Fibroblast of skin of left quadriceps (primary cell): ENCODE measurements at places on chromosomes 2 and 18.

DNA sequence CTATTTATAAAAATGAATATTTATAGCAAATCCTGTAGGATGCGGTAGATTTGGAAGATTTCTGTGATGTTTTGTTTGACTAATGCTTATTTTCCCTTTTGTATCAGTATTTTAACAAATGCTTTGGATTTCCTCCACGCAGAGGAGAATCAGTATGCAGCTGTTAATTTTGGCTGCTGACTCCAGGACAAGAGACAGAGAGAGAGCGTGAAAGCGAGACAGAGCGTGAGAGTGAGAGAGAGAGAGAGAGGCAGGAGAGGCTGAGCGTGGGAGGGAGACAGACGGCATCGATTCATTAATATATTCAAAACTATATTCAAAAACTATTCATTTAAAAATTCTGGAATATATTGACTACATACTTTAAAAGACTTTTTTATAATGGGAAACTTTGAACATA is 62.5 kb downstream of the RRM2 start:
- DNase-seq = no peak

GRCh38 chr18:75131381-75132000 is 77.4 kb downstream of the PTGR3 start:
- no peak for DNase-seq

DNA sequence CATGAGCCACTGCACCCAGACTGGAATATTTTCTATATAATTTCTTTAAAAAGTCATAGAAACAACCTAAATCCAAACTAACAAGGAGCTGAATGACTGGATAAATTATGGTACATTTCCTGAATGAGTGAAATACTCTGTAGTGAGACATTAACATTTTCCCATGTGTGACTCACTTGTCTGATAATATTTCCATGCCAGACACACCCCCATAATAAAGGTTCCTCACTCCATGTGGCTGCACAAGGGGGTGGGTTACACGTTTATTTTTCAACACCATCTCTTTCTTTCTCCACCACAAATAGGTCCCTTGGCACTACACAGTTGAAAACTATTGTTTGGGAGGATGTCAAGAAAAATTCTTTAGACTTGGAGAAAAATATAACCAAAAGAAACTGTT is 266.3 kb upstream of the LYPD1 start:
- peak; percentile 63 for DNase-seq

DNA sequence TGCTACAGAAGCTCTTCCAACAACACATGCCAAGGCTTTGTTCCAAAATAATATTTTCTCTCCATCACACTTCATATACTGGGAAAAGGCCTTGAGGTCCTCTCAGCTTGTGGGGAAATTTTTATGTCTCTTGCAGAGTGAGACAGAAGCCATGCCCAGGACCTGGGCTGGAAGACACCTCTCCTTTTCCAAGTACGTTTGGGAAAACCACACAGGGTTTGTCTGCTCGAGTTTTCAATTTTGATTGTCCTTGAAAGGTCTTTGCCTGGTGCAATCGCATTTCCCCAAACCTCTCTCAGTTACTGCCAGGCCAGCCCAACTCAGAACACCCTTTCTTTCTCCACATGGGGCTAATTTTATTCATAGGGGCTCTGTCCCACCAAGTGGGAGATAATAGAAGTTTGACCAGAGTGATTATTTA is 272.2 kb downstream of the OSR1 start:
- DNase-seq = no peak

DNA sequence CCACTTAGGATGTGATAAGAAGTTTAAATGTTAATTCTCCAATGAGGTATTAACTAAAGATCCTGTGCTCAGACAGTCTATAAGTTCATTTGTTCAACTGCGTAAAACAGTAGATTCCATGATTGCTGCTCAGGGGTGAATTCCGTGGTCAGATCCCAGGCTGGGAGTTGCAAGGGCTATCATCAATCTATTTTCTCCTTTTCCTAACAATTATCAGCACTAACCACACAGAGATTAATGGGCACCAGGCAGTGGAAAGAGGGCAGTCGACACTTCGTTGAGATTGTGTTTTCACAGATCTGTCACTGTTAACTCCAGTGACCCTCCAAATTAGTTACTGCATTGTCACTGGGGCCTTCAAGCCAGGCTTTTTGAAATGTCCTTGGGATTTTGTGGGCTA is 154.1 kb upstream of the SPRED2 start:
- DNase-seq = no peak

- no peak for DNase-seq
Observed at GRCh38 chr2:15733867-15734673, 142.4 kb downstream of the DDX1 start.

GRCh38 chr2:64402876-64403275 is 51.1 kb upstream of the LGALSL start:
- no peak for DNase-seq

GRCh38 chr2:144603334-144603733 is 83.4 kb upstream of the ZEB2 start:
- DNase-seq = no peak

DNA sequence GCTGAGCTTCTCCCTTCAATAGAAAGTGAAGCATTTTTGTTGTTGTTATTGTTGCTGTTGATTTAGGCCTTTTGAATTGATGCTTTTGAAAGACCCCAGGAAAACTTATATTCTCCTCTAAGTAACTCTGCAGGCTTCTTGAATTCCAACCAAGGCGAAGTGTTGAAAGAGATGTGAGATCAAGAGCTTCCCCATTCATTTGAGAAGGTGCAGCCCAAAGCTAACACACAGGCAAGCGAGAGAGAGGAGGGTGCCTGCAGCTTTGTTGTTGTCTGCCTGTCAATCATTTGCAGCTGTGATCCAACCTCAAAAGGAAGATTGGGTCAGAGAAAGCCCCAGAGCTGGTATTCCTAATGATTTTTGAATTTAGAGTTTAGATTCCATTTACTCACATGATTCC is 963.6 kb upstream of the CNTNAP5 start:
- DNase-seq = no peak

DNA sequence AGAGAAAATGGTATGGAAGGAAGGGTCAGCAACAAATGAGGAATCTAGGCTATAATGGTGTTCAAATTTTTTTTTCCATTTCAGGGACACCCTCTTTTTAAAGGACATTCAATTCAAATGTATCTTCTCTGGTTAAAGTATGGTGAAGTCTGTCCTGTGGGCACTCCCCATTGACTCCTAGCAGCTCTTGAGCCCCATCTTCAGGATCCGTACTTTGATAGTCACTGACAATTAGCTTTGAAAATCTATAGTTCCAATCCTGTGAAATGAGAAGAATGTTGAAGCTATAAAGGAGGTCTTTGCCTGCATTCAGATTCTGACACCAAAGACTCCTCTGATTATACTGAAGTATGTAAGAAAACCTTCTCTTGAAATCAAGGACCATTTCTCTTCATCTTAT is 43.3 kb downstream of the KCNH7 start:
- no peak for DNase-seq

GRCh38 chr2:96551605-96552314 is 15.2 kb downstream of the ARID5A start:
- no peak for DNase-seq

DNA sequence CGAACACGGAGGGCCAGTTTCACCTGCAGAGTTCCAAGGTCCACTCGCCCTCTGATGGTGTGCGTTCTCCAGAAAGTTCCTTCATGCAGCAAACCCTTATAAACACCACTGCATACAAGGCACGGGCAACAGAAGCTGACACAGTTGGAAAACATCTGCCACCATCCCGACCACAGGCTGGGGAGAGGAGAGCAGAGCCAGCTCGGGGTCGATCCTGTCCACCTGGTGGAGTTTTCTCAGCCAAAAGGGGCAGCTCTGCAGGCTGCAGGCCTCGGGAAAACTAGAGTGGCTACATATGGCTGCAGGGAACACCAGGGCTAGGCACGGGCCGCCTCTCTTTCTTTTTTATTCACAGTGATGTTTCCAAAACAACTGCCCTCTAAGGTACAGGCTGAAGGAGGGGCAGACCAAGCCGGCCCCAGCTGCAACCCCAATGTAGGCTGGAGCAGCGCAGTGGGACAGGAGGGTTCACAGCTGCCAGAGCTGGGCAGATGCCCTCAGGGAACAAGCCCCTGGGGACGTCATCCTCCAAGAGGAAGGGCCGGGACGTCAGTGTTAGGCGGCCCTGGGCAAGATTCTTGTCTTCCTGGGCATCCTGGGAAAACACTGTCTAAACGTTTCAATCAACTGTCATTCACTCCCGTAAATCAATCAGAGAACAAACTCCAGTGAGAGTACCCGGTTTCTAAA is 274.7 kb downstream of the TWIST2 start:
- DNase-seq = no peak

GRCh38 chr18:62894681-62895390 is 179.5 kb downstream of the PHLPP1 start:
- no peak for DNase-seq

DNA sequence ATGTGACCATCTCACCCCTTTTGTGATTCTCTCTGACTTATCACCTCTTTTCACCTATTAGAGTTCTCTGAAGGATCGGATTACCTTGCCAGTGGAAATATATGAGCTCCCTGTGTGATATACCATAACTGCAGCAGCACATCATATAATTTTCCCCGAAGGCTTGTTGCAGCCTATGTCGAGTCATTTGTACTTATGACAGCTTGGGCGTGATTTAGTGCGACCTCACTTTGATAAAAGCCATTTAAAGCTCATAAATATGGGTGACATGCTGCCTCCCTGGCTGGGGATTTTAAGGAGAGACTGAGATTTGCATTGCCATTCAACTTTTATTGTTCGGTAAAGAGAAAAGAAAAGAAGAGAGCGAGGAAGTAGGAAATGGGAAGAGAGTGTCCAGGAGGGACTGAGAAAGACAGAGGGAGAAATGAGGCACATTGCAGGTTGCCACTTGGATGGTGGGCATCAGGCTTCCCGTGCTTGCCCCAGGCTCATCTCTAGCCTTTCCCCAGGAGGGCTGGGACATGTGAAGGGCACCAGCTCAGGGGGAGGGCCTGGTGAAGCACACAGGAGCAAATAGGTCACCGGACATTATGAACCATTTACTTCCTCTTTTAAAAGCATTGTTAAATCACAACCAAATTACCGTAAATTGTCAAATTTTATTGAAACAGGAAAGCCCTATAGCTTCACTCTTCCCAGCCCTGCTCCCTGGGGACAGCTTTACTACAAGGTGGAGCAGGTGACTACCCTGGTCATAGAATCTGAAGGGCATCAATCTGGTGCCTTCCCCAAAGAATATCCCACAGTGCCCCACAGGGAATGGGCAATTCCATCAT is 161.3 kb downstream of the SETBP1 start:
- no peak for DNase-seq

DNA sequence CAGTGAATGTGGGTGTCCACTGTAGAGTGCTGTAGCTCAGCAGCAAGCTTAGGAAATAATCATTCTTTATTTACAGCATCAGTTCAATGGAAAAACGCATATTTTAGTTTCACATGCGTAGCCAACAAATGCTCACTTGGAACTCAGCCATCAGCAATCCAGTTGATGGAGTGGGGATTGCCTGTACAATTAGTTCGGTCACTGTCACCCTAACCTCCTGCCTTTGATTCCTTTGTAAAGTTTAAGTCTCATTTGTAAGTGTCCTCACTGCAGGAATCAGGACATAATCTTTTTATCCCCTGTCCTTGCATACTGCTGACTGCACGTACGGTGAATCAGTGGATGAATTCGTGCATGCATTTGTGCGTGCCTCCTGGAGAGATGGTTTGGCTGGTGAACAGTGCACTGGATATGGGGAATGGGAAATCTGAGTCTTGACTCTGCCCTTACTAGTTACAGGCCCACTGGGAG is 55.9 kb downstream of the RAB31 start:
- DNase-seq = no peak

DNA sequence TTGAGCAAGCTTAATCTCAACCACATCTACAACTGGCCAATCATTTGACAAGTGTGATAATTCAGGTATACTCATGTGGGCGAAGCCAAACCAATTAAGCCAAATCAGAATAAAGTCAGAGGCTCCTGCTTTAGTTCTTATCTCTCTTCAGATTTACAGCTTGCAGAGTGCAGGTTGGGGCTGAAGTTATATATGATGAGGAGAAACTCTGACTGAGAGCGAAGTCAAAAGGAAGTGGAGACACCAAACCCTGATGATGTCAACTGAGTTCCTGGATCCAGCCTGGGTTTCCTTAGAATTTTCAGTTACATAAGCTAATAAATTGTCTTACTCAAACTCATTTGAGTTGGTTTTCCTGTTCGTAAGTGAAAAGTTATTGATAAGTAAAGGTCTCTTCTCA is 73.9 kb downstream of the ASXL2 start:
- no peak for DNase-seq

- peak; percentile 58 for DNase-seq
Observed at GRCh38 chr2:180124273-180125139, 117.4 kb upstream of the CWC22 start.

GRCh38 chr18:50832754-50833153 is 12.9 kb upstream of the MRO start:
- DNase-seq = no peak

- no peak for DNase-seq
Observed at GRCh38 chr2:63699549-63699839, 110.7 kb downstream of the MDH1 start.

- DNase-seq = peak; percentile 9
Observed at GRCh38 chr18:6521803-6522418, 107.2 kb upstream of the L3MBTL4 start.

DNA sequence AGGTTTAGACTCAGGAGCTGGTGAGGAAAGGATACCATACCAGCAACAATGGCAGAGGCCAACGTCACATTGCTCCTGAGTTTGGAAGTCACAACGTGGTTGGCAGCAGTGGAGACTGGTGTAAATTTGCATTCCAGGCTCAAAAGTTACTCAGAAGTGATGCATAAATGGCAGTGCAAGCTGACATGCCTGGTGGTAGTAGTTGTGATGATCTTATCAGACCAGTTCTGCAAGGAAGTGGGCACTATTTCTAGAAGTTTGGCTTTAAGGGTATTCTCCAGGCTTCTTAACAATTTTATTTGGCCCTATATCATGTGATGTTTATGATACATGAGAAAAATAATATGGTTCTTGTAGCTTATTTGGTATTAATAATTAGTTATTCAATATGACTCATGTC is 37.8 kb downstream of the CXCR4 start:
- DNase-seq = no peak

DNA sequence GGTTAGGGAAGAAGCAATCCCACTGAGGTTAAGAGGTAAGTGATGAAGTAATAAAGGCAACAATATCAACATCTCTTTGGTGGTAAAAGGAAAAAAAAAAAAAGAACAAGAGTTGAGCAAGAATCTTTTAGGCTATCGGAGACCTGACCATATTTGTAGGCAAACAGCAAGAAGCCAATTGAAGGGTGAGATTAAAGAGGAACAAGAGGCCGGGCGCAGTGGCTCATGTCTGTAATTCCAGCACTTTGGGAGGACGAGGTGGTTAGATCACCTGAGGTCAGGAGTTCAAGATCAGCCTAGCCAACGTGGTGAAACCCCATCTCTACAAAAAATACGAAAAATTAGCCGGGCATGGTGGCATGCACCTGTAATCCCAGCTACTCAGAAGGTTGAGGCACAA is 11.3 kb downstream of the VPS54 start:
- no peak for DNase-seq

- no peak for DNase-seq
Observed at GRCh38 chr2:224777559-224777930, 61.4 kb upstream of the CCDC195 start.
